ENCODE measurements at places on chromosomes 13 and 19. TPM values are rescaled to one million over a fixed set of nuclear protein-coding genes. Genes with fewer than 3 reads are reported as not detected.

- no peak for DNase-seq
These were observed 267.1 kb upstream of the EDNRB start for GRCh38 chr13:78185700-78186099.

DNA sequence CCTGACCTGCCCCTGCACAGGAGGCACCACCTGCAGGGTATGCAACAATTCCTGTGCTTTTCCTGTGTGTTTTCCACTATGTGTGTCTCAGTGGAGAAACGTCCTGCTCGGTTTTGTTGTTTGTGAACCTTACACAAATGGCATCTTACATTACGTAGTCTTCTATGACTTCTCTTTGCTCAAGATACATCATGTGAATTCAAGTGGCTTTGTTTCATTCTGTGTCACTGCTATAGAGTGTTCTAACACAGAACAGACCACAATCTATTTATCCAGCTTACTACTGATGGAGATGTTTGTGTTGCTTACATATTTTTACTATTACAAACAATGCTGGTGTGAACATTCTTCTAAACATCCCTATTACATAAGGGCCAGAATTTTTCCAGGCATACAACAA is 97.7 kb downstream of the ANKRD10 start:
- DNase-seq: no peak

GRCh38 chr19:52590728-52591127 is 20.6 kb downstream of the ZNF701 start:
- no peak for DNase-seq

DNA sequence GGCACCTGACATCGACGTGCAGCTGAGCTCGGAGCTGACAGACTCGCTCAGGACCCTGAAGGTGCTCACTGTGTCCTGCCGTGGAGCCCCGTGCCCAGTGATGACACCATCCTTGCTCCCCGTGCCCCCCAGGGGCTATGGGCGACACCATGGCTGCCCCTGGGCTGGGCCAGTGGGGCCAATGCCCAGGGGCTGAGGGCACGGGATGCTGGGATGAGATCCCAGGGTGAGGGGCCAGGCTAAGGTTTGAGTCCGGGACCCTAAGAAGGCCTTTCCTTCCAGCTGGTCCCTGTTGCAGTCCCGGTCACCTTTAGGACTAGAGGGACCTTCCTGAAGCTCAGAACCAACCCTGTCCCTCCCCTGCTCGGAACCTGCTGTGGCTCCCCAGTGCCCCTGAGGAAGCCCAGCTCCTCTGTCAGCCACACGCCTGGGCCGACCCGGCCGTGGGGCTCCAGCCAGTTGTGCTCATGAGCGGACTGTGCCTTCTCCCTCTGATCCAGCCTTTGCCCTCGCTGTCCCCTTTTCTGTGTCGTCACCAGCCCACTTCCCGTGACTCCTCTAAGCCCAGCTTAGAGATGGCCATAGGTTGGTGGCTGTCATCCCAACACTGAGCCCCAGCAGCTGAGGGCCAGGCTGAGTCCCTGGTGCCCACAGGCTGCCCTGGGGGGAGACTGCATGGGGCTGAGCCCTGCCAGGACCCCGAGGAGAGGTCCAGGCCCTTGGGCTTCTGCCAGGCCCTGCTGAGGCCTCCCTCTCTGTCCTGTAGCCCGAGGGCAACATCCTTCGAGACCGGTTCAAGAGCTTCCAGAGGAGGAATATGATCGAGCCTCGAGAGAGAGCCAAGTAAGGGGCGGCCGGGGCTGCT is 10.6 kb downstream of the NOP53 start:
- DNase-seq: no peak

DNA sequence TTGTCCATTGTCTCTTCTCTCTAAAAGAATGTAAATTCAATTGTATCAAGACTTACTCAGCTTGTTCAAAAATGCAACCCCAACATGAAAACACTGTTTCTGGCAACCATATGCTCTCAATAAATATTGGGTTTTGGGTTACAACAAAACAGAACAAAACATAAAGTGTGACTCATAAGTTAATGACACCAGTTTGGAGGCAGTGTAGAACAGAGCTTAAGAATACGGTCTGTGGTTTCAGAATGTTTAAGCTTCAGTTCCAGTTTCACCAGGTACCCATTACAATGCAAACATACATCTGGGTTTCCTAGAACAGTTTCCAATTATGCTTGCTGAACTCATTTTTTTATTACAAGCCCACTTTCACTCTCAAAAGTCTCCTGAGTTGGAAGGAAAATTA is 285.8 kb upstream of the PCDH9 start:
- no peak for DNase-seq

- DNase-seq: no peak
These were observed 21.1 kb downstream of the CHERP start for GRCh38 chr19:16520986-16521624.

DNA sequence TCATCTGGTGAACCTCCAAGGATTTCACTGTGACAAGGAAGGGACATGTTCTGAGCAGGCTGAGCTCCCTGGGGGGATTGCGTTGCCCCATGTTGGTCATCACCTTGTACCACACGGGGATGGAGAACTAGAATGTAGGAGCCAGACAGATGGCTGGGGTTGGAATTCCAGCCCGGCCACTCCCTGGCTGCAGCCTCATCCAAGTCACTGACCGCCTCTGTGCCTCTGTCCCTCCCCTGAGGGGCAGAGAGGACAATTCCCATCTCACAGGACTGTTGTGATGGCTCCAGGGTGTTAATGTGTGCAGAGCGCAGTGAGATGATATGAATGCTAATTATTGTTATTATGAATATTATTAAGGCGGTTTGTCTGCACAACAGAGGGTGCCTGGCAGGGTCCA is 24.1 kb downstream of the ADGRL1 start:
- DNase-seq: no peak

DNA sequence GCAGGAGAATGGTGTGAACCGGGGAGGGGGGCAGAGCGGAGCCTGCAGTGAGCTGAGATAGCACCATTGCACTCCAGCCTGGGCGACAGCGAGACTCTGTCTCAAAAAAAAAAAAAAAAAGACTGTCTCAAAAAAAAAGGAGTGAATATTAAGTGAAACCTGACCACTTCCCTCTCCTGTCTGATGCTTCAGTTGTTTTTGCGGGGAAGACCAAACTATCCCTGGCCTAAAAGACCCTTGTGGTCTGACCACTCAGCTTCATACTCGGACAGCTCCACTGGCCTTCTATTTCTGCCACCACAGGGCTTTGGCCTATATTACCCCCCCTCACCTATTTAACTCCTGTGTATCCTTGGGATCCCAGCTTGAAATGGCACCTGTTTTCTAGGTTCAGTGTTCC is 2.3 kb downstream of the CLASRP start:
- DNase-seq: no peak

GRCh38 chr13:29511106-29511796 is 84.2 kb downstream of the SLC7A1 start:
- no peak for DNase-seq

- no peak for DNase-seq
These were observed at the start of gene RUBCNL for GRCh38 chr13:46387064-46387851. RUBCNL (minus strand) TSS chr13:46387252; CDS start chr13:46372475, 14,777 bp downstream.

- no peak for DNase-seq
These were observed 101.8 kb downstream of the FAM216B start for GRCh38 chr13:42883142-42883541.

- no peak for DNase-seq
These were observed 3.5 kb downstream of the IRGC start for GRCh38 chr19:43719378-43719868.

GRCh38 chr13:32659736-32660135 is 73.5 kb downstream of the PDS5B start:
- no peak for DNase-seq

DNA sequence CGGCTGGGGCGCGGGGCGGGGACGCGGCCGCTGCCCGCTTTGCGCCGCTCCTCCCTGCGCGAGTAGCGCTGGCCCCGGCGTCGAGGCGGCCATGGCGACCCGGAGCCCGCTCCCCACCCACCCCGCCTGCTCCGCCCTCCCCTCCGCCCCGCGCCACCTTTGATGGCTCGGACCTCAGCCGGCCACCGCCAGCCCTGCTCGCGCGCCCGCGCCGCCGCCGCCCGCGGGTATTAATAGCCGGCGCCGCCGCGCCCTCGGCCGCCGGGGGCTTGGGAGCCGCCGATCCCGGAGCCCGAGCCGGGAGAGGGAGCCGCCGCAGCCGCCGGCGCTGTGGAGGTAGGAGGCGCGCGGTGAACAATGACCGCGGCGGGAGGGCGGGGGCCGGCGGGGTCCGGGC is 261 bp downstream of the FARP1 start:
- no peak for DNase-seq

DNA sequence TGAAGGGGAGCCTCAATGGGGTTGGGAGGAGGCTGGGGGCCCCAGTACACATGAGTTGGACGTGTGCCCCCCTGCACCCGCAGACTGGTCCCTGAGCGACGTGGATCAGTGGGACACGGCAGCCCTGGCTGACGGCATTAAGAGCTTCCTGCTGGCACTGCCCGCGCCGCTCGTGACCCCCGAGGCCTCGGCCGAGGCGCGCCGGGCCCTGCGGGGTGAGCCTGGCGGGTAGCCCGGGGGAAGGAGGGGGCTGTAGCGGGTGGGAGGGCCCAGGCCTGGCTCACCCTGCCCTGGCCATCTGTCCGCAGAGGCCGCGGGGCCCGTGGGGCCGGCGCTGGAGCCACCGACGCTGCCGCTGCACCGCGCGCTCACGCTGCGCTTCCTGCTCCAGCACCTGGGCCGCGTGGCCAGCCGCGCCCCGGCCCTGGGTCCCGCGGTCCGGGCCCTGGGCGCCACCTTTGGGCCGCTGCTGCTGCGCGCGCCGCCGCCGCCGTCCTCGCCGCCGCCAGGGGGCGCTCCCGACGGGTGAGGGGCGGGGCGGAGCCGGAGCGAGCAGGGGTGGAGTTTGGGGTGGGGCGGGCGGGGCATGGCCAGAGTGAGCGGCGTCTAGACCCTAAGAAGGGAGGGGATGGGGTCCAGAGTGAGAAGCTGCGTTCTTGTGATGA is 8.1 kb downstream of the PIK3R2 start:
- peak; percentile 84 for DNase-seq

Gene GPR12
- not detected for polyA plus RNA-seq

Gene LRRC63
- 0.12 TPM for polyA plus RNA-seq

Gene CEACAM3
- not detected for polyA plus RNA-seq

GRCh38 chr19:48186541-48186991 is 16.1 kb downstream of the ZSWIM9 start:
- no peak for DNase-seq

- no peak for DNase-seq
These were observed 5.1 kb upstream of the RETN start for GRCh38 chr19:7663706-7664105.

Gene TRMT1
- polyA plus RNA-seq: 13.2 TPM

Gene THAP8
- polyA plus RNA-seq: 10.7 TPM

Gene ACP7
- polyA plus RNA-seq: not detected

DNA sequence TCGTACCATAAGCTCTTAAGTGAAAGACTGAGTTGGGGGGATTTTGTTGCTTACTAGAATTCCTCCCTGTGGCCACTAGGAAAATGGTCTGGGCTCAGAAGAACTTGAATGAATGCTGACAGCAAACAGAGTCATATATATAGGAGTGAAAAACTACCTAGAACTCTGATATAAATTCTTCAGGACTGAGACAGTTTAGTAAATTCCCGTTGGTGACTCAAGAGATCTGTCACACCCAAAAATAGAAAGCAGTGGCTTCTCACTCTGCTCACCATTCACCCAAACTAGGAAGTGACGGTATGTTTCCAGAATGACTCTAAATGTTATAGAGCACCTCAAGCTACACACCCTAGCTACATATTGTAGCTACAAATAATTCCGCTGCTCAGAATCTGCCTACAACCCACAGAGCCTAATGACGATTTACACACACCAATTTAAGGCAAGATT is 116.2 kb downstream of the TBC1D4 start:
- DNase-seq: peak; percentile 20

Gene SLC25A41
- polyA plus RNA-seq: not detected

DNA sequence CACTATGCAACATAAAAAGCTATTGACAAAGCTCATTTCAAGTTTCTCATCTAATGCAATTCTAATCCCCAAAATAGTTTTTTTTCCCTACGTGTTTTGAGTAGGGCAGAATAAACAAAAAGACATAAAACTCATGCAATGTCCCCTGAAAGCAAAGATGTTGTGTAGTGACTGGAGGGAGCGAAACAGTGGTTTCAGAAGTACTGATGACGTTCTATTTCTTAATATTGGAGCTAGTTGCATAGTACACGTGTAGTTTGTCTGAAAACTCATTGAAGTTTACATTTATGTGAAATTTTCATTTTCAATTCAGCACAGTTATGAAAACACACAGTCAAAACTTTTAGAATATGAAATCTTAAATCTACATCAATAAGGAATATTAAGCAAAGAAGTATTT is 31.6 kb downstream of the USP12 start:
- no peak for DNase-seq

GRCh38 chr13:111511805-111512504 is 191.5 kb downstream of the TEX29 start:
- no peak for DNase-seq

- no peak for DNase-seq
These were observed 1.3 kb downstream of the FAM174C start for GRCh38 chr19:1276628-1277022.

Gene XPO4
- polyA plus RNA-seq: 1.8 TPM

GRCh38 chr13:112366907-112367646 is 9.1 kb upstream of the SPACA7 start:
- no peak for DNase-seq

GRCh38 chr13:47299304-47299703 is 402.5 kb upstream of the HTR2A start:
- DNase-seq: no peak

Gene OR7C1
- not detected for polyA plus RNA-seq

- no peak for DNase-seq
These were observed 32.4 kb downstream of the GPR42 start for GRCh38 chr19:35403116-35403760.

Gene NCCRP1
- not detected for polyA plus RNA-seq

GRCh38 chr13:41034881-41035280 is 15.8 kb upstream of the ELF1 start:
- no peak for DNase-seq

GRCh38 chr19:41588497-41589209 is 12.7 kb downstream of the CEACAM21 start:
- DNase-seq: no peak

Gene PCSK4
- not detected for polyA plus RNA-seq

DNA sequence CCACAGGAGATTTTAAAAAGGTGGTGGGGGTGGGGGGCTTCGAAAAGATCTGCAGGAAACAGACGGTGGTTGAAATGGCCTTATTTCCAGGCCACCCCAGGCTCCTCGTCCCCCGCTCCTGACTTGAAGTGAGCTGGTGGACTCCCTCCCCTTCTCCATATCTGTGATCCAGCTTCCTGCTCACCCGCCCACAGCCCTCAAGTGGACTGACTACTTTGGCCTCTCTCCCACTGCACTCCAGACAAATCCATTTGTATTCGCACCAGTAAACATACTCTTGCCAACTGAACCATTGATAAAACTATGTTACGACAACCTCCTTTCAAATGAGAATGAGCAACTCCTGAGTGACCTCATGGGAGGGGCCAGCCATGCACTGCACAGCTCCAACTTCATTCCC is 259.5 kb downstream of the COL4A1 start:
- DNase-seq: no peak

Gene PPP1R37
- polyA plus RNA-seq: 0.37 TPM

Data from immature natural killer cell (primary cell).